ENCODE measurements at places on chromosomes 2 and 18.

DNA sequence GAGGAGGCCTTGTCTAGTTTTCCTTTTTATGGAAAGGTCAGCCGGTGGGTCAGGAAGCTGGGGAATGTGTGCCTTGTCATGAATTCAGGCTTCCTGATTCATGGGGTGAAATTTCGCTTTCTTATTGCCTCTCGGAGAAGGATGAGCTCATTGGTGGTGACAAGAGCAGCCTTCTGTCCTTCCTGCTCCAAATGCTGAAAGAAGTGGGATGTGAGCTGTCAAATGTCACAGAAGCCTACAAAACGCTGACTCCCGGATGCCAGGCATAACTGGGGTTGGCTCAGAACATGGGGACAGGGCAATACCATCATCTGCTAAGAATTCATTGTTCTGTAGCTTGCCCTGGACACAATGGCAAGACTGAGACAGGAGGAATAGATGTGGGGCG is 55.8 kb upstream of the FAM136A start:
- H3K4me1 ChIP-seq, result peaks cover 3% of the 10 kb centered on the region
- no peak overlapping the region for H3K27ac ChIP-seq
- DNase-seq, result no peak
- H3K4me3 ChIP-seq, result no peak overlapping the region

DNA sequence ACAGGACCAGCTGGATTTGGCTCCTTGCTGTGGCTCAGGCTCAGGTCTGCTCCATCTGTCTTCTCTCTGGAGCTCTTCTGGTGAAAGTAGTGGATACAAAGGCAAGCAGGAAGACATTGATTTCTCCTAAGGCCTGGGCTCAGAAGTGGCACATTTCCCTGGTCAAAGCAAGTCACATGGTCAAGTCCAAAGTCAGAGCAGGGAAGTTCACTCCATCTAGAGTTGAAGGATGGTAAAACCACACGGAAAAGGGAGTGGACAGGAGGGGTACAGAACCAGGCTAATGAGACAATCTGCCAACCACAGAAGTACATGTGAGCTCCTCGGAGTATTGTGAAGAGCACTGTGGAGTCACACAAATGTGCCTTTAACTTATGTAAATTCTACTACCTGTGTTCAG is 66.1 kb downstream of the MARCO start:
- H3K4me3 ChIP-seq, result no peak overlapping the region
- no peaks in the 10 kb centered on the region for H3K4me1 ChIP-seq
- H3K27me3 ChIP-seq, result no peaks in the 10 kb centered on the region
- H3K36me3 ChIP-seq, result no peaks in the 10 kb centered on the region
- no peak overlapping the region for H3K27ac ChIP-seq
- no peak for DNase-seq

- H3K27me3 ChIP-seq, result no peaks in the 10 kb centered on the region
- H3K4me1 ChIP-seq, result no peaks in the 10 kb centered on the region
- no peak overlapping the region for H3K27ac ChIP-seq
- no peaks in the 10 kb centered on the region for H3K36me3 ChIP-seq
These were observed 425.4 kb upstream of the TRIB2 start for GRCh38 chr2:12291303-12291702.

GRCh38 chr18:75209951-75210258 is 692 bp upstream of the TSHZ1 start:
- H3K4me3 ChIP-seq, result peak overlapping the region; percentile 68
- peak overlapping the region; percentile 99 for H3K27ac ChIP-seq

- no peak overlapping the region for H3K27ac ChIP-seq
- peaks cover 9% of the 10 kb centered on the region for H3K4me1 ChIP-seq
- no peak for DNase-seq
- no peaks in the 10 kb centered on the region for H3K27me3 ChIP-seq
- H3K4me3 ChIP-seq, result no peak overlapping the region
These were observed 123.5 kb upstream of the DAPL1 start for GRCh38 chr2:158671360-158672245.

- H3K36me3 ChIP-seq, result no peaks in the 10 kb centered on the region
- no peaks in the 10 kb centered on the region for H3K4me1 ChIP-seq
- DNase-seq, result peak; percentile 28
These were observed 1080.8 kb upstream of the PIK3C3 start for GRCh38 chr18:40874233-40874632.

DNA sequence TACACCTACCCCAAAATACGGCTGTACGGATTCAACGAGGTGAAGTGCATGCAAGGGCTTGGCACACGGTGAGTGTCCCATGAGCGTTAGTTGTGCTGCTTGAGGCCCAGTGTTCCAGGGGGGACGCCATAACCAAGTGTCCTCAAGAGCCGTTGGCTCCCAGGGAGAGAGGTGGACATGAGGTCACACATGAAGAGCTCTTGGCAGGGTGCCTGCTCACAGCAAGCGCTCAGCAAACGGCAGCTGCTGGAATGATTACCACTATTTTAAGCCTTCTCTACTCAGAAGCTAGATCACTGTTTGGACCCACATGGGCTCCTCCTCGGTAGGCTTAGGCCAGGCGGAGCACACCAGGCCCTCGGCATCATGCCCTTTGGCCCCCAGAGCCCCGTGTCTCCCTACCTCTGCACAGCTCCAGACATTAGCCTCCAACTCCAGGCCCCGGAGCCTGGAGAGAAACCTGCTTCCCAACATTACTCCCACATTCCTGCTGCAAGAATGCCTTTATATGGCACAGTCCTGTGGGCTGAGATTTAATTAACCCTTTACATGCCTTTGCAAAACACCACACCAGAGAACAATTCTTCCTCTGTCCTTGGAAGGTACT is 68.4 kb upstream of the PPP1CB start:
- no peak overlapping the region for H3K4me3 ChIP-seq
- no peaks in the 10 kb centered on the region for H3K27me3 ChIP-seq
- peak; percentile 89 for DNase-seq
- peak overlapping the region; percentile 1 for H3K27ac ChIP-seq

DNA sequence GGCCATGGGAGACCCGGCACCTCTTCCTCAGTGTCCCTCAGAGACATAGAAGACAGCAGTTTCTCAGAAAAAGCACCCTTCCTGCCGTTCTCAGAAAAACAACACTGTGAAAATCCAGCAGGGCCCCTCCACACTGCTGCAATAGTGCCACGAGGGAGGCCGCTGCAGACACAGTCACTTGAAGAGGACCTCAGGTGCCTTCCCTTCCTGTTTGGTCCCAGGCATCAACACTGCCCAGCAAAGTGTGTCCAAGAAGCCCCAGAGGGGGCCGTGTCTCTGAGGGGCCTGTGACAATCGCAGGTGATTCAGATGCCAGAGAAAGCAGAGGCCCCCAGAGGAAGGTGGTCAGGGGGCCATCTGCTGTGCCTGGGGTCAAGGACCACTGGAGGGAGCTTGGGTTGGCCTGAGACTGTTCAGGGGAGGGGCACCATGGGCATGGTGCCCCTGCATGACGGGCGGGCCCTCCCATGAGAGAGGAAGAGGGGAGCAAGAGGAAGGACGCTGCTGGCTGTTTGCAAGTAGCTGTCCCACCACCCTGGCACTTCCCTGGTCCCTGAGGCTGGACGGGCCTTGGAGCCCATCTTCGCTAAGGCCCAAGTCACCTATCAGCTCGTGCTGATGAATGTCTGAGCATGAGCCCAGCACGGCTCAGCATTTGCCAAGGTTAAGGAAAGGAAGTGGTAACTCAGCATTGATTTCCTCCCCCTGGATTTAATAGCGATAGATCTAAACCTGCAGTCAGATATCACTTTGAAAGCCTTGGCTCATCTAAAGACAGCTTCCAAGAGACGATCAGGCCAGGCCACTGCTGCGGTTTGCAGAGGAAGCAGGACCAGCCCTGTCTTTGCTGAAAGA is 9.1 kb downstream of the TWIST2 start:
- H3K27me3 ChIP-seq, result peaks cover 34% of the 10 kb centered on the region
- H3K27ac ChIP-seq, result no peak overlapping the region
- DNase-seq, result no peak
- no peaks in the 10 kb centered on the region for H3K36me3 ChIP-seq
- H3K4me3 ChIP-seq, result no peak overlapping the region

GRCh38 chr2:198638577-198638976 is 819.2 kb downstream of the SATB2 start:
- DNase-seq, result no peak
- H3K4me1 ChIP-seq, result no peaks in the 10 kb centered on the region
- H3K27ac ChIP-seq, result no peak overlapping the region

DNA sequence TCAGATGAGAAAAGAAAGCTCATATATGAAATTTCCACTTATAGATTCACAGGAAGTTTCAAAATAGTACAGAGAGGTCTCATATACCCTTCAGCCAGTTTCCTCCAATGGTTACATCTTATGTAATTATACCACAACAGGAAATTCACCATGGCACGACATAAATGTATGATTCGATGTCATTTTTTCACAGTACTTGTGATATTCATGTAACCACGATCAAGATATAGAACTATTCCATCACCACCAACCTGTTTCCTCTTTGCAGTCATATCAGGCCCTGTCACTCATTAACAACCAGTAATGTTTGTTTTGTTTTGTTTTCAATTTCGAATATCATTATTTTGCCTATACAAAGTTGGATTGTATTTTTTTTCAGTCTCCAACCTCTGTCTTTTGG is 314.3 kb upstream of the POU3F3 start:
- no peaks in the 10 kb centered on the region for H3K27me3 ChIP-seq
- H3K27ac ChIP-seq, result no peak overlapping the region
- no peak for DNase-seq
- no peaks in the 10 kb centered on the region for H3K36me3 ChIP-seq
- H3K4me3 ChIP-seq, result no peak overlapping the region

- no peak overlapping the region for H3K27ac ChIP-seq
- H3K4me1 ChIP-seq, result no peaks in the 10 kb centered on the region
- no peaks in the 10 kb centered on the region for H3K27me3 ChIP-seq
- no peaks in the 10 kb centered on the region for H3K36me3 ChIP-seq
These were observed 266.9 kb upstream of the DSEL start for GRCh38 chr18:67783196-67783946.

- DNase-seq, result no peak
- H3K27me3 ChIP-seq, result no peaks in the 10 kb centered on the region
- H3K27ac ChIP-seq, result no peak overlapping the region
- no peak overlapping the region for H3K4me3 ChIP-seq
- H3K4me1 ChIP-seq, result peaks cover 8% of the 10 kb centered on the region
These were observed 44.0 kb downstream of the ASAP2 start for GRCh38 chr2:9250498-9251153.

- H3K27me3 ChIP-seq, result no peaks in the 10 kb centered on the region
- peaks cover 6% of the 10 kb centered on the region for H3K4me1 ChIP-seq
These were observed 428.1 kb upstream of the ID2 start for GRCh38 chr2:8253781-8254180.

- H3K4me1 ChIP-seq, result no peaks in the 10 kb centered on the region
- H3K27me3 ChIP-seq, result no peaks in the 10 kb centered on the region
- no peak overlapping the region for H3K27ac ChIP-seq
- no peak for DNase-seq
These were observed 96.8 kb upstream of the RPRM start for GRCh38 chr2:153575171-153575853.

DNA sequence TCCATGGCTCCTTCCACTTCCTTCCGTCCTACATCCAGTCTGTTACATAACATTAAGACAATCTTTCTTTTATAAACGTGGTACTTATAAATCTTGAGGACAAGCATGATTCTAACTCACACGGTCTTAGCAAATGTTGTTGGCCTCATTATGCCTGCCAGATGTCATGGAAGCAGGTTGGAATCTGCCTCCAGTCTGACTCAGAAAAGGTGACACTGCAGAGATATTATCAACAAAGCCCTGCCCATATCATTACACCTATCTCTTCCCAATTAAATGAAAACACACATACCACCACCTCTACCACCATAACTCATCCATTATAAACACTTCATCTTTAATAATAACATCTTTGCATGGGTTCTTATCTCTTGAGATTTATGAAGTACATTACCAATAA is 334.7 kb upstream of the CHAC2 start:
- H3K4me3 ChIP-seq, result no peak overlapping the region
- no peak for DNase-seq
- H3K27me3 ChIP-seq, result no peaks in the 10 kb centered on the region
- no peaks in the 10 kb centered on the region for H3K36me3 ChIP-seq
- no peak overlapping the region for H3K27ac ChIP-seq

DNA sequence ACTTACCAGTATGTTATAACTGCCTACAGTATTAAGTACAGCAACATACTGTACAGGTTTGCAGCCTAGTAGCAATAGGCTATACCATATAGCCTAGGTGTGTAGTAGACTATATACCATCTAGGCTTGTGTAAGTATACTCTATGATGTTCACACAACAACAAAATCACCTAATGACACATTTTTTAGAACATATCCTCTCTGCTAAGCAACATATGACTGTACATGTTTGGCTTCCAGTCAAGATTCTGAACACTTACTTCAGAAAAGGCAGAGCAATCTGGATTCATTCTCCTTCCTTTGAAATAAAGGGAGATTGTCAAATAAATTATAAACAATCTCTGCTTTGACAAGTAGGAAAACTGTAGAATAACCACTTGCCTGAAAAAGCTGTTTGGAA is 81.8 kb downstream of the EXOC6B start:
- peaks cover 9% of the 10 kb centered on the region for H3K4me1 ChIP-seq
- peak; percentile 69 for DNase-seq
- H3K27me3 ChIP-seq, result no peaks in the 10 kb centered on the region
- H3K4me3 ChIP-seq, result no peak overlapping the region
- H3K36me3 ChIP-seq, result peaks cover 5% of the 10 kb centered on the region
- no peak overlapping the region for H3K27ac ChIP-seq

GRCh38 chr2:99780276-99780675 is 290.5 kb upstream of the REV1 start:
- H3K4me1 ChIP-seq, result no peaks in the 10 kb centered on the region
- H3K4me3 ChIP-seq, result no peak overlapping the region
- no peak for DNase-seq
- H3K36me3 ChIP-seq, result no peaks in the 10 kb centered on the region

DNA sequence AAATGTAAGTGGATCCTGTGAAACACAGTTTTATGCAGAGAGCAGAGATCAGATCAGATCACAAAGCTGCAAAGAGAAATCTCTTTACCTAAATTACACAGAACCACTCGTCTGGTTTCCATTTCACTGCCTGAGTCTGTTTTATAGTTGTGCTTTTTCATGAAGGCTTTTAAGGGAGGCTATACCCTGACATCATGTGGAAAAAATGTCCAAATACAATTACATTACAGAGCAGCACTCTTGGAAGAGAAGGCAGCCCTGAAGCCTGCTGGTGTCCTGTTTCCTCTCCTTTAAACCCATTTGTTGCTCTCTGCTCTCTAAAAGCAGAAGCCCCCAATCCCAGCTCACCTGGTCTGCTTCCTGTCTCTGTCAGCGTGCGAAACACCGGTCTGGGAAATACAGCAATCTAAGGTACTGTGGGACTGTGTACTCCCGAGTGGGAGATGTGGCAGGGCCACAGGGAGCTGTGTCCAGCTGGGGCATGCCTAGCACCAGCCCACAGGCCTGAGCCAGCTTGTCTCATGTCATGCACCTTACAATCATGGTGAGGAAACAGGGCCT is 24.8 kb upstream of the ZFP36L2 start:
- H3K27me3 ChIP-seq, result no peaks in the 10 kb centered on the region
- H3K27ac ChIP-seq, result no peak overlapping the region
- DNase-seq, result peak; percentile 88
- H3K36me3 ChIP-seq, result peaks cover 6% of the 10 kb centered on the region
- peaks cover 24% of the 10 kb centered on the region for H3K4me1 ChIP-seq

DNA sequence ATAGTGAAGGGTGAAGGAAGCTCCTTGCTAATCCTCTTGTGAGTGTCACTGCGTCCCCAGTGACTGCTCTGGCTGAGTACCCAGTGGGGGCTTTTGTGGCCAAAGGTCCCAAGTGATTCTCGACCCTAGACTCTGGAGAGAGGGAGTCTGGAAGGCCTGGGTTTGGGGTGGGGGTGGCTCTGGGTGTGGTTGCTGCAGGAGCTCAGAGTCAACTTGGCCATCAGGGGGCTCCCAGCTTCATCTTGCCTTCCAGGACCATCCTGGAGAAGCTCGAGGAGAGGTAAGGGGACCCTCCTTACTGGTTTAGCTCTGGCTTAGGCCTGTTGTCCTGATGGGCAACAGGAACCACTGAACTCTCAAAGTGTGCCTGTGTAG is 592 bp downstream of the PSD4 start:
- no peak for DNase-seq
- H3K27me3 ChIP-seq, result no peaks in the 10 kb centered on the region
- no peak overlapping the region for H3K27ac ChIP-seq
- H3K4me1 ChIP-seq, result no peaks in the 10 kb centered on the region

All from lung (tissue), 17 donors.